ENCODE measurements at places on chromosomes 2 and 18. TPM values are rescaled to one million over a fixed set of nuclear protein-coding genes. Genes with fewer than 3 reads are reported as not detected.

NEB gene
- polyA plus RNA-seq = 9.4 TPM

- no peak for DNase-seq
These were observed 116.1 kb downstream of the SLC4A3 start for GRCh38 chr2:219743548-219743947.

GPR45 gene
- polyA plus RNA-seq = not detected

DNA sequence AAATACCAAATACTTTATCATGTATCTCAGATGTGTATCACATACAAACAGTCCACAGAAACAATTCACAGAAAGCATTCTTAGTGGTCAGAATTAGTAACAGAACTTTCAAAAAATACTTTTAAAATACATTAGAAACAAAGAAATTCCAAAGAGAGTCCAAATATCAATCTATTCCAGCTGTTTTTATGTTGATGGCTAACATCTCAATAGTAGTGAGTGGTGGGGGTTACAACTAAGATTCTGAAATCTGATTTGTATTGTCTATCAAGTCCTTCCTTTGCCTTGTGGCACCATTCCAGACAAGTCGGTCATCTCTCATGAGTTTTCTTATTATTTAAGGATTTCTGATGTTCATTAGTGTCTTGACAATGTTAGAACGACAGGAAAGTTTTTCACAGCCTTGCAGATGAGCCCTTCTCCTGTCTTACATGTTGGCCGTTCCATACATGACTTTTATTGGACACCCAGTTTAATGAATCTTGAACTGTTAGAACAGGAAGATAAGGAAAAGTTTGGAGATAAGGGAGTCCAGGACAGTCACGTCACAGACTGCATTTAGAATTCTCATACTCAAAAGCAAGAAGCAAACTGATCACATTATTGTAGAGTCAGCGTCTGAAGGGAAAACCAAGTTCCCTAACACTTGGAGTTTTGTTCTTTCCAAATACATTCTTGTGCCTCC, 410.3 kb downstream of the PID1 start:
- no peak for DNase-seq

- no peak for DNase-seq
These were observed 461.4 kb upstream of the SPHKAP start for GRCh38 chr2:228642861-228643260.

DNA sequence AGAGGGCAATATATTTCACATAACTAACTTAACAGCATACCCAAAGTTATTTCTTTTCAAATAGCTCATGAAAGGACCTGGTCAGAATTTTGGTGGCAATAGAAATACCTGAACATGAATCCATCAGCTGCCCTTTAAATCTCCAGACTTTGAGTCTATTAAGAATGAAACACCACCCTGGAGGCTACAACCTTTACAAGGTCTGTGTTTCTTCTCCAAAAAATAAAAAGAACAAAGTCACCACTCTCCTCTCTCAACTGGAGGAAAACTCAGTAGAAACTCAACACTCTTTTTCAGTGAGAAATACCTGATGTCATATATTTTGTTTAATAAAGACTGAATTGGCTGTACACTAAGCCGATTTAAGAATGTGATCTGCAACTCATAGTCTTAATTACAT, 204.3 kb downstream of the AGPS start:
- DNase-seq = no peak

DNA sequence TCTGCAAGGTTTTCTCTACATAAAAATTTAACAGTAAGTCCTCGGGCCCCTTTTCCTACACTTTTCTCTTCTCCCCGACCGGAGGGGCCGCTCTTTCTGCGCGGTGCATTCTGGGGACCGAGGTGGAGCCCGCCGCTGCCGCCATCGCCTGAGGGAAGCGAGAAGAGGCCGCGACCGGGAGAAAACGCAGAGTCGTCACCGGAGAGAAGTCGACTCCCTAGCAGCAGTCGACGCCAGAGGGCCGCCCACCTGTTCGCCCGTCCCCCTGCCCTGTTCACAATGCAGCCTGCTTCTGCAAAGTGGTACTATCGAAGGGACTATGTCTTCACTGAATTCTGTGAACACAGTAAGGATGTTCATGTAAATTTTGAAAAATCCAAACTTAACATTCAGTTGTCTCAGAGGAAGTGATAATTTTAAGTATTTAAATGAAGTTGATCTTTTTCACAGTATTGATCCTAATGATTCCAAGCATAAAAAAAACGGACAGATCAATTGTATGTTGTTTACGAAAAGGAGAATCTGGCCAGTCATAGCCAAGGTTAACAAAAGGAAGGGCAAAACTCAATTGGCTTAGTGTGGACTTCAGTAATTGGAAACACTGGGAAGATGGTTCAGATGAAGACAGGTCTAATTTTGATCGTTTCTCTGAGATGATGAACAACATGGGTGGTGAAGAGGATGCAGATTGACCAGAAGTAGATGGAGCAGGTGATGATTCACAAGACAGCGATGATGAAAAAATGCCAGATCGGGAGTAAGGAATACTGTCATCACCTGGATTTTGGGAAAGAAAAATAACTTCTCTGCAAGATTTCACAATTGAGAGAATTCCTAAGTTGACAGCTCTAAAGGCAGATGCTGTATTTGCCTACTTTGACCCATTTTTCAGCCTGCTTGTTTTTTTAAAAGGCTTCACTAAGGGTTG, 55.8 kb downstream of the ASXL2 start:
- peak; percentile 22 for DNase-seq

GRCh38 chr18:75204732-75205513, 4.0 kb downstream of the PTGR3 start:
- DNase-seq = no peak

ALLC gene
- 0.68 TPM for polyA plus RNA-seq

GRCh38 chr2:149064856-149065630, 26.5 kb downstream of the LYPD6B start:
- DNase-seq = no peak

DNA sequence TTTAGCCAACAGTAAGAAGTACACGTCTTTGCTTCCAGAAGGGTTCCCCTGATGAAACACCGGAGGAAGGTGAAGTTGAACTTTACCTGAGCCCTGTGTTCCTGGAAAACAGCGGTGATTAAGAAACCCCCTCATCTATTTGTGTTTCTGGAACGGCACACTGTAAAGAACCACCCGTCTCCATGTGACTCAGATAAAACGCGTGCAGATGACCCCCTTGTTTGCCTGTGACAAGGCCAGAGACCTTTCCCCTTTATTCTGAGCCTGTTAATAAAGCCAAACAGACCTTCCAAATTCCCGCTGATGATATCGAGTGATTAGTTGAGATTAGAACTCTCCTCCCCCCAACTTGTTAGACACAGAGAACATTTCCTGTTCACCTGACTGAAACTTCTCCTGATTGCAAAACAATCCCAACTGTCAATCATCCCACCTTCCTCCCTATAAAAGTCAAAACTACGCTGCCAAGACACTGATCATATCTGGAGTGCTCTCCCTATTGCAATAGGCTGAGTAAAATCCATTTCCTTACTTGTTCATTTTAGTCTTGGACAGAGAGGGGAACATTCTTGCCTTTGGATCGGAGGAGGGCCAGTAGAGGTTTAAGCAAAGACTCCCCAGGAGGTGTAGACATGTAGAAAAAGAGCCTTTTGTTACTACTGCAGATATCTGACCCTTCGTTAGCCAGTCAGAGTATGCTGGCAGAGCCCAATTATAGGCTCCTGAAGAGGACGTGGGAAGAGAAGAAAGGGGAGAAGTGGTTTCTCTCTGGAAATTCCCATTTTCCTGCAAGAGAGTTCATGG, 914 bp upstream of the IWS1 start:
- no peak for DNase-seq

TMEM169 gene
- polyA plus RNA-seq = 14.6 TPM

COL4A3 gene
- 1.6 TPM for polyA plus RNA-seq

GRCh38 chr2:223001797-223002175, 50.2 kb upstream of the KCNE4 start:
- no peak for DNase-seq

- no peak for DNase-seq
These were observed 176.7 kb downstream of the IKZF2 start for GRCh38 chr2:212974692-212975091.

- DNase-seq = no peak
These were observed 4.1 kb upstream of the MGAT5 start for GRCh38 chr2:134249755-134250154.

LRATD1 gene
- polyA plus RNA-seq = 25.8 TPM

DNA sequence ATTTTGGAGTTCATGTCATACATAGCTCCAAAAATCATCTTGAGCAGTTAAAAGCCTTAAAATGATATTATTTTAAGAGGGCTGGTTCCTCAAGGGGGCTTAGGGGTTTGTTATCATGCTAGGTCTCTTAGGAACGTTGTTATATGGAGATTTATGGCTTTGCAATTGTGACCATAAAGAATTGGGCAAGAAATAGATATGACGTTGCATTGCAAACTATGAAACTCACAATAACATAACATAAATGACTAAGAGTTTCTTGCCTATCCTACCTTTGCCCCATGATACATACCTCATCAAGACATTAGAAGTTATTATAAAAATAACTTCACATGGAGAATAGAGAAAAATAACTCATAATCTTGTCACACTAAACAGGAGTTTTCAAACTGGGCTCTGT, 206.4 kb upstream of the SESTD1 start:
- no peak for DNase-seq

GRCh38 chr2:187157046-187157445, 291.0 kb downstream of the CALCRL start:
- DNase-seq = no peak

DNA sequence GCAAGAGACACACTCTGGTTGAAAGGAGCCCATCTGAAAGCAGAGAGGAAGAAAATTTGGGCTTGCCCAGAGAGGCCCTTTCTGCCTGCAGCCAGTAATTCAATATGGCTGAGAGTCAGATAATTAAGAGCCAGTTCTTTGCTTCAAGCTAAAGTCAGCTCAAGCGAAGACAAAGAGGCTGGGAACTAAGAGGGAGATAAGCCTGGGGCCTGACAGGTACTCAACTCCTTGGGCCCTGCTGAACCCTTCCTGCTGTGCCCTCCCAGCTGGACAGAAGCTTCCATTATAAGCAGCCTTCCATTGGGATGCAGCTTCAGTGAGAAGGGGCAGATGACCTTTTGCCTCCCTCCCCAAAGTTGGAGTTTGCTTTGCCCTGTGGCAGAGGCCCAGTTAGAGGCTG, 12.0 kb downstream of the FBXO41 start:
- DNase-seq = no peak

GRCh38 chr18:7766817-7767216, 199.7 kb downstream of the PTPRM start:
- DNase-seq = no peak

DNA sequence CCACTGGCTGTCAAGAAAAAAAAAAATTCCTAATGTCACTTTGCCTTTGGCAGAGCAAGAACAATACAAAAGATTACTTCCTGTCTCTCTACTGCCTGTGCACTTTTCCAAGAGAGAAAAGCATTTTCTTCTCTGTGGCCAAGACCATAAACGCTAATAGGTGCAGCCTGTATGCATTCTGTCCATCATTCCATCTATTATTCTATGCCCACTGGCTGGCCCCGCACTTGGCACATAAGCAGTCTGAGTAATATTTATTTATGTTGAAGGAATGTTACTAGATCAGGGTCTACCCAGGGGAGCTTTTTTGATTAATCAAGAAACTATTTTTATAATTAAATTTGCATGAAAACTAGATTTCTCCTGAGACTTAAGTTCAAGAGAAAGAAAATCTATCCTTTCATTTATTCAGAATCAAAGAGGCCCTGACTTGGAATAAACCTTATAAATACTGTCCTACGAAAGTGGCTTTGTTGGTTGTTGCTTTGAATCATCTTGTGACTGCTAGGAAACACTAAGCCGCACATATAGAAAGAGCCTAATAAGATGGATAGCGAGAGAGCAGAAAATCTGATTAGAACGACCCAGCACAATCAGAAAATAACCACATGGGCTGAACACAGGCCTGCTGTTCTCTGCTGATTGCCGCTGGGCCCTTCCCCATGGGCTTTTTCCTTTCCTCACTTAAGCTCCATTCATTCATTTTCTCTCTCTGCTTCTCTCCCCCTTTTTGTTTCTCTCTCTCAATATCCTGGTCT, 59.4 kb downstream of the MMADHC start:
- no peak for DNase-seq

DNA sequence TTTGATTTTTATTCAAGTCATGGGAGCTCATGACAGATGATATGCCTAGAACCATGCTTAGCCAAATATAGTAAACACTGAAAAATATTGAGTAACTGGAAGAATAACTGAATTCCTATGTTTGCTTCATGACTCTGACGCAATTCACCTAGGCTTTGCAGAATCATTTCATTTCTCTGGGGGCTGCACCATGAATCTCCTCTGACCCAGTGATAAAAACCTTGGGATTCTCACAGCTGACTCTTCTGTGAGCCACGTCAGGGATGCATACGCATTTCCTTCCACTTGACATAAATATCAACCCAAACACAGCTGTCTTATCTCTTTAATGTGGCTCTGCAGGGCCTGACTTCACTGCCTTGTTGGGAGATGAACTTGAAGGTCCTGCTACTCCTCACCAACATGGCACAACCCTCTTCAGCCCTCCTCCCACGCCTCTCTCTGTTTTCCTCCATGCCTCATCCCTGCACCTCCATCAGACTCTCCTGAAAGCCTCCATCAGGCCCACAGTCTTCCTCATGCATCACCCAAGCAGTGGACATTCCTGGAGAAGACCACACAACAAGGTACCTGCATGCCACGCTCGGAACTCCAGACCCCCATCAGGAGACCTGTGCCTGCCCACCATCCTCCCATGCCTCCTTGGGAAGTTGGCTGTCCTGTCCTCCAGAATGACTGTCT, 29.8 kb downstream of the COL6A3 start:
- DNase-seq = no peak

IL1B gene
- 0.82 TPM for polyA plus RNA-seq

- DNase-seq = no peak
These were observed 4.6 kb downstream of the LOXHD1 start for GRCh38 chr18:46652372-46652771.

GRCh38 chr2:6826081-6826913, 39.4 kb downstream of the CMPK2 start:
- no peak for DNase-seq

PLA2R1 gene
- polyA plus RNA-seq = 66.6 TPM

DNA sequence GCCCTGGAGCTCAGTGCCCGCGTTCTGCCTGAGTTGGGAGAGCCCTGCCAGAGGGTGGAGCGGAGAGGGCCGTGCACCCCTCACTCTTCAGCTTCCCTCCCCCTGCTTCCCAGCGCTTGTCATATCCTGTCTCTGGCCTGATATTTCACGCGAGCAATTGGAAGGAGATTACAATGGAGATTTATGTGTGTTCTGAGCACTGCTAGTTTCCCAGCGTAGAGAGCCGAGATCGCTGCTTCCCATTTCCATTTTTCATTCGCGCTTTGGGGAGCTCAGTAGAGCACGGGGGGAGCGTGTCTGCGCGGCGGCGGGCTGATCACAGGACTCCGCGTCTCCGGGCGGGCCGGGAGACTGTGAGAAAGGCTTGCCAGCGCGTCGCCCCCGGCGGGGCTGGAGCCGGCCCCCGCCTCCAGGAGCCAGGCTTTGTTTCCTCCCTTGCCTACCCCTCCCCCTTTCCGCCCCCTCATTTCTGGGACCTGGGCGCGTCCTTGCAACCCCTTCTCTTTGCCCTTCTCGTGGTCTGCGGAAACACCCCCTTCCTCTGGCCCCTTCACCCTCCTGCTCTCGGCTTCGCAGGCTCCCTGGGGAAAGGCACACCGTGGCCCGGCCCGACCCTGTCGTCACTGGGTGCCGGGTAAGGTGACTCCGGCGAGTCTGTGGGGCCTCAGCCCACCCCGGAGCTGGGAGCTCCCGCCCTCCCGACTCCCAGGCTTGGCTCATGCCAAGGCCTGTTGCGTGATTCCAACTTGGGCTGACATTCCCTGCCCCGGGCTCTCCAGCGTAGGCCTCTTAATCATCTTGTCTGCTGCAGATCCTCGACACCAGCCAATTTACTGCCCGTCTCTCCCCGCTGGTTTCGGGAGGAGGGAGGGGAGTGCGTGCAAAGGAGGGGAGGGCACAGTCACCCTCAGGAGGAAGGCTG, 5.8 kb downstream of the DLX2 start:
- DNase-seq = no peak
